ENCODE measurements at places on chromosomes 5 and 9.

GRCh38 chr5:17448877-17449276 lies 49.2 kb upstream of the TAF11L2 start:
- no peak for DNase-seq

DNA sequence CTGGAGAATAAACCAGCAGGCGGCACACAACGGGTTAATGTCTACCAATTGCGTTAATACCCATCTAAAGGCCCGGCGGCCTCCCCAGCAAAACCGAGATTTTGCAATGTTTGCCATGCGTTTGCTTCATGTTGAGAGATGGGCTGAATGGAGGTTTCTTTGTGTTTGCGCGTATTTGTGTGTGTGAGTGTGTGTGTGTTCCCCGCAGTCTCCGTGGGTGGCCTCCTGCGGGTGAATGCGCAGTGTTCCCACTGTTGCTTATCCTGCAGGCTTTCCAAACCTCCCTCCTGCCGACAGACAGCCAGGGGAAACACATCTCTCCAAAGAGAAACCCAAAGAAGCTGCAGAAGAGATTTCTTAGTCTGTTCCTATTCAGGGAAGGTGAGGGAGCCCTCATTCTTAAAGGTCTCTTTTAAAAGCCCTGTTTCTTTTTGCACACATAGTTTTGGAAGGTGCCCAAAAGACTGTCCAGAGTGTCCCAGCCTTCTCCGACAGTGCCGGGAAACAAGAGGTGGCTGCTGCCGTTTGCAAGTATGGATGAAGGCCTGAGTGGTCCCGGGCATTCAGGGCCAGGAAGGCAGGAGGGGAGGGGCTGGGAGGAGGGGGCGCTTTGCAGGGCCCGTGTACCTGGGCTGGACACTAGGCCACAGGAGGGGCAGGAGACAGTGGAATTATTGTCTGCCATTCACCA lies 103.8 kb upstream of the ERCC6L2 start:
- no peak for DNase-seq

DNA sequence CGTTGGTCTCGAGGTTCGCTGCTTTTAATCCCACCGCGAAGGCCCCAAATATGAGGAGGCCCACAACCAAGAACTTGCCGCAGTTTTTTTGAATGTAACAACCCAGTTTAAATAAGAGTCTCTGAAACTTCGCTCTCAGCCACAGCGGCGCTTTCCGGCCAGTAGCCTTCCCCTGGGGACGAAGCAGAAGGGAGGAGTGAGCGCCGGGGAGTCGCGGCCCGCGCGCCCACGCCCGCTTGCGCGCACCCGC lies 10.4 kb downstream of the PTCH1 start:
- no peak for DNase-seq

DNA sequence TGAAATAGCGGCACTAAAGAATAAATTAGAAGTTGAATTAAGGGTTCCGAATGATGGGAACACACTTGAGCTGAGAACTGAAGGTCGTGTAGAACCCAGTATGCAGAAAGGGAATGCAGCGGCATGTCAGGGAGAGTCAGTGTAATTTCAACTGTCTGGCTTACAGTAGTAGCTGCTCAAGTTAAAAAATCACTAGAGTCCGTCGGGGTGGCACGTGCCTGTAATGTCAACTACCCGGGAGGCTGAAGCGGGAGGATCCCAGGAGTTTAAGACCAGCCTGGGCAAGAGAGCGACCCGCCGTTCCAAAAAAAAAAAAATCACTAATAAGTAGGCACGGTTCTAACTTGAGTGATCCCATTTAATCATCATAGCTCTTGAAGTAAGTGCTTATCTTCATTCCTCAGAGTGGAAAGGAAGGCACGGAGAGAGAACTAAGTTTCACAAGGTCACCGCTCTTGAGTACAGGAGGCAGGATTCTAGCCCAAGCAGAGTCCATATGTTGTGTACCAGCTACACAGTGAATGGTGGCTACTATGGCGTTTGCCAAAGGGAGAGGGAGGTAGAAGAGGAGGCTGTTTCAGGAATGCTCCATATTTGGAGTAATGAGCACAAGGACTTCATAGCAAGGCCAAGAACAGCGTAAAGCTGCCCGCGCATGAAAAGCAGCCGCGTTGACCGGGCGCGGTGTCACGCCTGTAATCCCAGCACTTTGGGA lies 831 bp downstream of the RMRP start:
- DNase-seq: no peak

- no peak for DNase-seq
These were observed 1.8 kb downstream of the PLGRKT start for GRCh38 chr9:5435912-5436311.

Measured in stimulated activated CD4-positive, alpha-beta T cell treated with anti-CD3 and anti-CD28 coated beads, Interleukin-4, amount 100 ng/mL, for 24 hours (primary cell).